CD4-positive, alpha-beta T cell treated with Interleukin-21 for 1 hour (primary cell): ENCODE measurements at places on chromosomes 1 and 21.

- no peak for DNase-seq
Observed at GRCh38 chr1:229864686-229865230, 202.3 kb upstream of the GALNT2 start.

GRCh38 chr1:208044589-208045462 is 133.9 kb upstream of the CD34 start:
- no peak for DNase-seq

DNA sequence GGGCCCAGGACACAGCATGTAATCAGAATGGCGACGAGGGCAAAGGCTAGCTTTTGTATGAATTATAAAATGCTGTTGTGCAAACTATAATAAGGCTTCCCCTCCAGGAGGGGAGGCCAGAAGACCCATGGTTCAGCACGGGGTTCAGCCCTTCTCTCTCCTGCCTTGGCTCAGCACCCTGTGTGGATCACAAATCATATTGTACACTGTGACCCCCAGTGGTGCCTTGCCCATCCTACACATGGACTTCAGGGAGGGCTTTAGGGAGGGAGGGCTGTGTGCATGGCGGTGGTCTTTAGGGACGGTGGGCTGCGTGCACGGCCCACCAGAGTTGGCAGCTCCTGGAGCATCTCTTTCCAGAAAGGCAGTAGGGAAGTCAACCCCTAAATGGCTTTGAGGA is 120.8 kb upstream of the TNR start:
- no peak for DNase-seq

DNA sequence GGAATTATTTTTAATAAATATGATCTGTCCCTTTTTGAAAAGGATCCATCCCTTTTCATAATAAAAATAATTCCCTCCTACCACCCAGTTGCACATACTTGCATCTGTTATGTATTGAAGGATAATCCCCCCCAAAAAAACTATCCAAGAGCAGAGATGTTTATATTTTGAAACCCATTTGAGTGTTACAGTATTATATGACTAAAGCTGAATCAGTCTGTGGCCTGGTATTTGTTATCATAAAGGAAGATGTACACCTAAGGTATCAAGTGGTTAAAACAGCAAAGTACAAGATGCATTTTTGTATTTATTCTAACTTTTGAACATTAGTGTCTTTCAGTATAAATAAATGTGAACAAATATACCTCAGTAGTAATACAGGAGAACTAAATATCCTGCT is 12.7 kb upstream of the TGFB2 start:
- no peak for DNase-seq

GRCh38 chr1:202565890-202566602 is 144.2 kb downstream of the SYT2 start:
- DNase-seq = peak; percentile 2

GRCh38 chr1:61441723-61442262 is 283.1 kb downstream of the TM2D1 start:
- no peak for DNase-seq

DNA sequence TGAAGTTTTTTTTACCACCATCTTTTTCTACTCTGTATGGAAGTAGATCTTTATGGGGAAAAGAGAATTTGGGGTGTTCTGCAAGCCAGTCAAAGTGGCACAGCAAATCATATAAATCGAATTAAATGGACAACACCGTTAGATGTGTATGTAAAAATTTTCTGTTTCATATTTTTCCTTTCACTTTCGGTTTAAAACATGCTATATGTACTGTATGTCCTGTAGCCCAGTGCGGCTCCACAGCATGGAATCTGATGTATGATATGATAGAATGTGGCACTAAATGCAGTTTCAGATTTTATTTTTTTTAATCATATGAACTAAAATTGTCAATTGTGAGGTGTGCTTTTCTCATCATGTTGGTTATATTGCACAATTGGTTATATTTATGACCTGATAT is 32.9 kb downstream of the RAB4A start:
- DNase-seq = no peak

GRCh38 chr1:213244664-213245091 is 193.6 kb downstream of the RPS6KC1 start:
- DNase-seq = peak; percentile 36

DNA sequence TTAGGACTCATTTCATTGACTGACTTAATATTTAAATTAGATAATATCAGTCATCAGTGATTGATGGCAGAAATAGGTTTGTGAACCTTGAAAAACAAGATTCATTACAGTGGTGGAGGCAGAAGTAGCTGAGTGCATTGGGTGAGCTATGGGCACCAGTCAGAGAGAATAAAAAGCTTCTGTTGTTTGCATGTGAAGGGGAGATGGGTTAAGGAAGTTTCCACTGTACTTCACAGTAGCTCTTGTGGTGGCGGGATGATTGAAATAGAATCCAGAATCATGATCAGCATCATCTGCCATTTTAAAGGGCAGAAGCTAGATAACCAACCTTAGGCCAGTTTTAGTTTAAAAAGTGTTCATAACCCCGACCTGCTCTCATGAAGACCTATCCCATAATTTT is 66.2 kb downstream of the DTL start:
- no peak for DNase-seq

DNA sequence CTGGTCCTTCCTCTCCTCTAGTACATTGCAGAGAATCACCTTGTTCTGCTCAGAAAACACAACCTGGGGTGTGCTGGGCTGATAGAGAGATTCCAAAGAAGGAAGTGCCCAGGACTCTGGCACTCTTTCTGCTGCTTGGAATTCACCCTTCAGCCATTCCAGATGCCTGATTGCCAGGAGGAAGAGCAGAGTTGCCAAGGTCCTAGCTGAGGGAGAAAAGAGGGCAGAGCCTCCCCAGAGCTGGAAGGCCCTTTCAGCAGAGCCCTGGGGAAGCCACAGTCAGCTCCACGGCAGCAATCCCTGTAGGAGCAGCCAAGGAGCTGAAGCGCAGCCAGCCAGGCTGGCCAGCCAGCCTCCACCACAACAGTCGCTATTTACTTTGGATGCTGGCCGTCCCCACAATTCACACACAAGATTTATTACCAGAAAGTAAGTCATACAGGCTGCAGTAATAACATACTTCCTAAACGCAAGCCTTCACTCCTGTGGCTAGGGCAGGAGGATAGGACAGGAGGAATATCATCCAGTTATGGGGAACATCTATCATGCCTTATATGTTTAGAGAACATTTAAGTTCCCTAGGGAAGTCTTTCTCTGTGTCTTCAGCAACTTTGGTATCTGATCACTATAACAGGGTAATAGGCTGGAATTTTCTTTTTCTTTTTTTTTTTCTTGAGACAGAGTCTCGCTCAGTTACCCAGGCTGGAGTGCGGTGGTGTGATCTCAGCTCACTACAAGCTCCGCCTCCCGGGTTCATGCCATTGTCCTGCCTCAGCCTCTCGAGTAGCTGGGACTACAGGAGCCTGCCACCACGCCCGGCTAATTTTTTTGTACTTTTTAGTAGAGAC is 36.6 kb upstream of the SLC44A3 start:
- DNase-seq = no peak

DNA sequence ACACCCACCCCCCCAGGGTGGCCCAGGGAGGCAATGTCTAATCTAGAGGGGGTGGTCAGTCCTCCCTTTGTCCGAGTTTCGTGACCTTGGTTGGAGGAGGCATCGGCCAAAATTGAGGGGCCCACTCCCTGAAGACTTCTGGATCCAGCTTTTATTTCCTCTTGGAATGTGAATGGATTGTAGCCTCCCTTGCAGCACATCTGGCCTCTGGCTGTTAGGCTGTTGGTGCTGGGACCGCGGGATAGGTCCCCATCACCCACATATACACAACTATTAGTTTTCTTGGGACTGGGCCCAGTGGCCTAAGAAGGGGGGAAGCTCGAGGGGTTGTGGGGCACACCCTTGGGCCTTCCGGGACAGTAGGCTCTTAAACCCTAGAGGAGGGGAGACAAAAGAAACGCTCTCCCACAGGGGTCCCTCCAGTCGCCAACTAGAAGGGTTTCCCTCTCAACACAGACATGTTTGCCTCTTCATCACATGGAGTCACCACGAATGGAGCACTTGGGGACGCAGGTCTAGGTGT is 2.5 kb downstream of the LHX4 start:
- no peak for DNase-seq

DNA sequence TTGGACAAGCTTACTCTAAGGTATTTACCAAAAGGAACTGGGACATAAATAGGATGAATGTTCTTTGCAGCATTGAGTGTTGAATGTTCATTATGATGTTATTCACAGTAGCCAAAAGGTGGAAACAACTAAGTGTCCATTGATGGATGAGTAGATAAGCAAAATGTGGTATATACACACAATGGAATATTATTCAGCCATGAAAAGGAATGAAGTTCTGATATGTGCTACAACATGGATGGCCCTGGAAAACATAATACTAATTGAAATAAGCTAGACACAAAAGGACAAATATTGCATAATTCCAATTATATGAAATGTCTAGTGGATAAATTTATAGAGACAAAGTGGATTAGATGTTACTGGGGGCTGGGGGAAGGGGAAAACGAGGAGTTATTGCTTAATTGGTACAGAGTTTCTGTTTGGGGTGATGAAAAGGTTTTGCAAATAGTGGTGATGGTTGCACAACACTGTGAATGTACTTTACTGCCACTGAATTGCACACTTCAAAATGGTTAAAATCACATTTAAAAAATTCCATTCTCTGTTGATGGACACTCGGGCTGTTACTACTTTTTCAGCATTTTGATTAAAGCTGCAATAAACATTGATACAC is 2.9 kb downstream of the MTARC1 start:
- DNase-seq = no peak

GRCh38 chr1:201748335-201748734 is 80.6 kb upstream of the IPO9 start:
- no peak for DNase-seq

- no peak for DNase-seq
Observed at GRCh38 chr1:219906924-219907771, 21.2 kb downstream of the SLC30A10 start.

GRCh38 chr1:161884475-161884874 is 118.4 kb downstream of the ATF6 start:
- DNase-seq = no peak

GRCh38 chr1:184915463-184916090 is 58.7 kb downstream of the NIBAN1 start:
- DNase-seq = no peak

DNA sequence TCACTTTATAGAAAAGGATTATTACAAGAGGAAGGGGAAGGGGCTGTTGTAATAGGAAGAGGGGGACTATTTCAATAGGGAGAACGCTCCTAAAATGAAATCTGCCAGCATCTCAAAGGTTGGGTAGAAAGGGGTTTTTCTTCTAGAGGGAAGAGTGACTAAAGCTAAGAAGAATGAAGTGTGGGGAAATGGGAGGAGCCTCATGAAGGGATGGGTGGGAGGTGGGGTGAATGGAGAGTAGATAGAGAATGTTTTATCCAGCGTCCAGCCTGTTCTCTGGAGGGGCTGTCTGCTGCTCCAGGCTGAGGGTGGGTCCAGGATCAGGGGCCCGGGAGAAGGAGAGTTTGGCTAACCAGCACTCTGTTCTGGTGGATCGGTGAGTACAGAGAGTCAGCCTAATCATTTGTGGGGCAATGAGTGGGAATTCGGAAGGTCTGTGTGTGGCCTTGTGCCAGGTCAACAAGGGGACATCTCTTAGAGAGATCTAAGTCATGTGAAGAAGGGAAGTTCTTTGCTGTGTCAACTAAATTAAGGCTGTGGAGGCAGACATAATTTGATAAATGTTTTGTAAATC is 25.2 kb downstream of the VN1R5 start:
- DNase-seq = no peak

DNA sequence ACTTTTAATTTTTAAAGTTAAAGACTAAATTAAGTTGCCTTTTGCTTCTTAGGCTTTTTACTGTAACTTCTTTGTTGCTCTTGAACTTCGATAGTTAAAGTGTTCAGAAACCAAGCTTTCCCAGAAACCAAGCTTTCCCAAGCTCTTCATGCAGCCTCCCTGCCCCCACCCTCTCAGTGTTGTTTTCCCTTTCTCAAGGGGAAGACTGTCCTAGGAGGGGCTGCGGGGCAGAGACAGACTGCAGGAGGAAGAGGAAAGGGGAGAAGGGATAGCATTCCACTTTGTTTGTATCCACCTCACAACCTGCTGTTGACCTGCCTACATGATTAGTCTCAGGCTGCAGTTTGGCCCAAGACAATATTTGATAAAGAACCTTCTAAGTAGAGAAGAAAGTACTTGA is 39.0 kb upstream of the DIPK1A start:
- DNase-seq = no peak

DNA sequence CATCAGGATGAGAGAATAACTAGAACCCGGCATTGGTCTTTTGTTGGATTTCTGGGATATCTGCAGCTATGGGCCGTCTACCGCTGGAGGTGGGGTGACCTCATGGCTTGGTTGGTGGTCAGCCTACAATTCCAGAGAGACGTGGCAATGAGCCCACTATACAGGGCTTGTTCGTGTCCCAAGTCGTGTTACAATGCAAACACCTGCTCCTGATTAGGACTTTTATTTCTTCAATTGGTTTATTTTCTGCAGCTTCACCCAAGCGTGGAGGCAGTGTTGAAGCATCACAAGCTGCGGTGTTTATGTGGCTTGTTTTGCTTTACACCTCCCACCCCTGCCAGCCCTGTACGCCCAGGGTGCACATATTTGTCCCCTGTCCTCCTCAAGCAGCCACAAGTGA is 211.7 kb upstream of the TMEM51 start:
- no peak for DNase-seq

DNA sequence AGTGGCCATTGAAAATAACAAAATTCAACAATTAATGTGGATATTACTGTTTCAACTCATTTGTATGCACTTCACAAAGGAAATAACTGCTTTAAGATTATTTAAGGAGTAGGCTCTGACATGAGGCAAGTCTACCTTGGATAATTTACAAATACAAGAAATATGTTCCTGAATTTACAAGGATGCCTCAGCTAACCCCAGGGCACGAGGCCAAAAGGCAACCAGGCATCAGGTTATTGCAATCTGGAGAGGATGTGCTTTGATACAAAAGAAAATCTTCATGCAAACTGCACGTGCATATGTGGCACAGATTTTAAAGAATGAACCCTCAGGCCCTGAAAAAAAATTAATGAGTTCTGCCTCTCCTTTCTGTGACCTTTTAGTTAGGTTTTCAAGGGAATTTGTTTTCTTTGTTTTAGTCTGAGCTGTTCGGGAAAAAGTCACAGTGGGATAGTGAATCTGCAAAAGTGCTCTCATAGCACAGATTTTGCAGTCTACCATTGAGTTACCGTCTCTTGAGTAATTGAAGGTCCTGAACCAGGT is 1304.2 kb upstream of the ADGRL4 start:
- DNase-seq = no peak

DNA sequence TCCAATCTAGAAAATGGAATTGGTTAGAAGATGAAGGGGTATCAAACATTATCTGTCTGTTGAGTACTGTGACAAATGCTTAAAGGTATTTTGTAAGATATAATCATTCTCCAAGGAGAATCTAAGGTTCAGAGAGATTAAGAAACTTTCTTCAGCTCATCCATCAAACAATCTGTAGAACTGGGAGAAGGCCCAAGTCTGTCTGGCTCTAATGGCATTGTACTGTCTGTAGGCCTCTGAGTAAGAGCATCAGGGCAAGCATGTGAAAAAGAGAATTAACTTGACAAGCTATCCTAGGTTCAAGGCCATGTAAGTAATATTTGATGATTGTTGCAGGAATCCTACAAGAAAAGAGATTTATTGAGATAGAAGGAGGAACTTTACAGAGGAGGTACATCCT is 5.3 kb upstream of the FGGY start:
- DNase-seq = no peak

GRCh38 chr1:209454340-209454994 is 129.0 kb upstream of the CAMK1G start:
- no peak for DNase-seq
